ENCODE measurements at places on chromosomes 11 and 22.

- DNase-seq, result peak; percentile 83
Measured at GRCh38 chr11:110173811-110174644, 80.8 kb downstream of the ZC3H12C start.

DNA sequence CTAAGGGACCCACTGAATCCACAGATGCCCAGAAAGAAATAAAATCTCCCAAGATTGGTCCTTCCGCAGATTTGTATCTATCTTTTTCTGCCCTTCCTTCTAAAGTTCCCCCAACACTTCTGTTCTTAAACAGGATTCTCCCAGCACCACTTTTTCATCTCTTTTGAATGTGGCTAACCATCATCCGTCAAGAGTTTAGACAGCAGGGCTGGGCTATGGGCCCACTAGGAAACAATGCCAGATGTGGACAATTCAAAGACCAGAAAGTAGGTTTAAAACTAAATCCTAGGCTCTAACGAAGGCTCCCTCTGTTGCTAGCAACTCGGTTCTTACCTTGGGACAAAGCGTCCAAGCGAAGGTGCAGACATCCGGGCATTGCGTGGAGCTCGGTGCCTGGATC, 100.0 kb downstream of the AMBRA1 start:
- no peak for DNase-seq

DNA sequence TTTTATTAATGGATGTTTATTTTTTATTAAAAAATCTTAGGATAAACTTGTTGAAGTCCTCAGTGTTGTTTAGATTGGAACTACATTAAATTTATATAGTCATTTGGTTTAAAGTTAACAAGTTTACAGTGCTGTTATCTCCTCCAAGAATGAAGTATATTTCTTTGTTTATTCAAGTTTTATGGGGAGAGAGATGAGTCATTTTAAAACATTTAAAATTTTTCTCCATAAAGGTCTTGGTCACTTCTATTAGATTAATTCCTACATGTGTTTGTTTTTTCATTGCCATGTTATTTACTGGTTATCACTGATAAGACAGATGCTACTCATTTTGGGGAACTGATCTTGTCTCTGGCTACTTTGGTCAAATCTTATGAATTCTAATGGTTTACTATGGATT, 429.6 kb downstream of the METTL15 start:
- no peak for DNase-seq

DNA sequence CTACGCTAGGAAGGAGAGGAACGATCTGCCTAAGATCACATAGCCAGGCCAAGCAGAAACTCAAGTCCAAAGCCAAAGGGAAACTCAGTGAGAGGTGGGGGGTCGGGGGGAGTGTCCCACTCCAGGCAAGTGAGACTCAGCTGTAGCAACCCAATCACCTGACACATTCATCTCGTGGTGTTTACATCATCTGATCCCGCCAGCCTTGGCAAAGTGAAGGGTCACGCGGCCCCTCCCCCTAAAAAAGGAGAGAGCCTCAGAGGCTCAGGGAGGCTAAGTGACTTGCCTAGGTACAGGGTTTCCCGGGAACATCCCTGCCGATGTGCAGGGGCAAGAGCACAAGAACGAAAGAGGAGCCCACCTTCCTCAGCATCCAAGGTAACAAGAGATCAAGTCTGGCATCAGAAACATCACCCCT, 21.5 kb downstream of the MYH9 start:
- no peak for DNase-seq

DNA sequence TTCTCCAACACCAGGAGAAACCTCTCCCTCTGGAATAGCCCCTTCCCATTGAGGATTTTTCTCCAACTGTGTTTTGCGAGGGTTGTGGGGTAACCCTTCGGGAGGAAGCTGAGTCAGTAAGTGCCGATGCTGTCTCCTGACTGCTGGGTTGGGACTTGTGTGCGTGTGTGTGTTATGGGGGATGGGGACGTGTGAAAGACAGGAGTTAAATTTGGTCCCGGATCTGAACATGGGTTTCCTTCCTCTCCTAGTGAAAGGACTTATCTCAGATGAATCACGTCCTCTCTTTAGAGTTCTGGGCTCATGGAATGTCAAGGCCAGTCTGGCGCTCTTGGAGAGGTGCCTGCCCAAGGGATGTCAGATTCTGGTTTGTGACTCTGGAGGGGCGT, 33.3 kb downstream of the KIAA1671 start:
- no peak for DNase-seq

- no peak for DNase-seq
Measured at GRCh38 chr22:38707346-38707745, 1.6 kb downstream of the GTPBP1 start.

DNA sequence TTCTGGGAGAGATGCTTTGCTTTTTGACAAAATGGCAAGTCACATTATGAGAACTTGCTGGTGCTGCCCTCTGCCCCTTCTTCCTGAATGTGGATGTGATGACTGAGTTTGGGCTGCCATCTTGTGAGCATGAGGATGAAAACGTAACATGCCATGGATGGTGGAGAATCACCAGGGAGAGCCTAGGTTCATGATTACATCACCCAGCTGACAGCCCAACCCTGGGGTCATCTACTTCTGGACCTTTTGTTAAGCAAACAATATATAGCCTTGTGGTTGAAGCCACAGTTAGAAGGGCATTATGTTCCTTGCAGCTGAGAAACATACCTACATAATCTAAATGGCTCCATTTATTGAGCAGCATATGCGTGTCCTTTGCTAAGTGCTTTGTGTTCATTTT, 321.5 kb downstream of the KIRREL3 start:
- DNase-seq, result no peak

GRCh38 chr22:38135133-38135706, 24.7 kb upstream of the BAIAP2L2 start:
- DNase-seq, result no peak

DNA sequence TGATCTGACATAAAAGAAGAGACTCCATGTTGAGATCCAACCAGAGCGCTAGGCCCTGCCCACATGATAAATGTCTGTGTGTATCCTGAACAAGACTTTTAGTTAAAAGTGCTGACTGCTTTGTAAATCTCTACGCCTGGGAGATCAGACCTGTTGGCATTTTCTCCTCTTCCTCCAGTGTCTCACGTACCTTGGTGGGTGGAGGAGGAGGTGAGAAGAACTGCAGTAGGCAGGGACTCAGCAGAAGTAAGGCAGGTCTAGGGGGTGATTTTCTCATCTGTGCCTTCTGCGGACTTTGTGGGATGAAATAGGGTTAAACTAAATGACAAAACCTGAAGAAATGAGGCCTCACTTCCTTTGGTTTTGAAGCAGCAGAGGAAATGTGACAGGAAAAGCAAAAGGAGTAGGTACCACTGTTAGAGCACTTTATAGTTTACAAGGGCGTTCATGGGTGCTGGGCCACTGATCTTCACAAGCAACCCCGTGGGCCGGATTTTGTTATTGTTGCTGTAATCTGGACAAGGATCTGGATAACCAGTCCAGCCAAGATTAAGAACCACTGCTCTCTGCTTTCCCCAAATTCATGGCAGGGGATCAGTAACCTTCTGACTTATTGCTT, 36.7 kb upstream of the PLET1 start:
- no peak for DNase-seq

GRCh38 chr11:32438346-32438865, 3.1 kb upstream of the WT1 start:
- DNase-seq, result no peak

DNA sequence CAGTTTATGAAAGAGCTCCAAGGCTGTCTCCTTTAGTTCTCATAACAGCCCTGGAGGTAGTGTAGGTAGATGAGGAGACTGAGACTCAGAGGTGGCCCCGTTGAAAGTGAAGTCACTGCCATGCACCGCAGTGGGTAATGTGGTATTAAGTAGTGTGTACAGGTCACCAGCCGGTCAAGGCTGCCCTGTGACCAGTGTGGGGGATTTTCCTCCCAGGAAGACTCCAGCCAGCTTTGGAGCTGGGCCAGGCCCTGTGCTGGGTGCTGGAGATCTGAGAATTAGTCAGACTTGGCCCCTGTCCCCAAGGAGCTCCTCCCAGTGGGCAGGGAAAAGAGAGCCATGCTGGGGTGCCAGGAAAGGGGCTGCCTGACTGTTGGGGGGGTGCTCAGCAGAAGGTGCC, 5.3 kb downstream of the OMP start:
- DNase-seq, result no peak

GRCh38 chr11:125164091-125164421, 495 bp upstream of the PKNOX2 start:
- DNase-seq, result no peak

GRCh38 chr11:6027501-6027900, 3.1 kb downstream of the OR56A1 start:
- DNase-seq, result no peak
